ENCODE measurements at places on chromosomes 1 and 21. TPM values are rescaled to one million over a fixed set of nuclear protein-coding genes. Genes with fewer than 3 reads are reported as not detected.

The GBP5 gene
- total RNA-seq = 4.2 TPM

The TMCC2 gene
- 2.8 TPM for total RNA-seq

The GBP6 gene
- not detected for total RNA-seq

The AMY2A gene
- 0.98 TPM for total RNA-seq

The LHX8 gene
- 0.83 TPM for total RNA-seq

The TSPAN2 gene
- total RNA-seq = 12.1 TPM

The PRDM16 gene
- 29.3 TPM for total RNA-seq

The MEGF6 gene
- 43.4 TPM for total RNA-seq

The SELENBP1 gene
- 180 TPM for total RNA-seq

The CD101 gene
- total RNA-seq = 2.8 TPM

The WNT4 gene
- total RNA-seq = 11.5 TPM

The HES2 gene
- 0.09 TPM for total RNA-seq

The OBSCN gene
- total RNA-seq = 25.8 TPM

The TAGLN2 gene
- 205 TPM for total RNA-seq

The RGSL1 gene
- total RNA-seq = not detected

The GFI1 gene
- total RNA-seq = 3.0 TPM

Data from mucosa of gallbladder (tissue), 1 donor.